ENCODE measurements at places on chromosomes 4 and X.
A peak's percentile ranks its signal among the peaks of the same experiment; 100 is the strongest.

DNA sequence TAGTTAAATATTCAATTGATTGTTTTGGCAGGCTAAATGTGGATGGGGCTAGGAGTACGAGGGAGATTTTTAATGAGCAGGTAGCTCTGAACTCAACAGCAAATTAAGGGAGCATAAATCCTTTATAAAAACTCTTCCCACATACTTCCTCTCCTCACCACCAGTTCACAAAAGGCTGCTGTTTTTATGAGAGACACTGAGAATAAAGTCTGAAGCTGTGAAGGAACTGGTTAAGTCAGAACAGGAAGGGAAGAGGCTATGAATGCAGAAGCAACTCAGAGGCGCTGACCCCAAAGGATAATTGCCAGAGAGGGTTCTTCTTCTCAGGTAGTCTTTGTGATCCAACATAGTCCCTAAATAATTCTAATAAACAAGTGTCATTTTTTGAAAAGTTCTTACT is 406.1 kb downstream of the GPM6A start:
- no peak for DNase-seq

- DNase-seq = no peak
These were observed 330.5 kb upstream of the GALNT7 start for GRCh38 chr4:172838111-172838510.

- DNase-seq = no peak
These were observed 80.7 kb downstream of the SLC9A7 start for GRCh38 chrX:46678232-46678631.

- DNase-seq = no peak
These were observed 19.4 kb downstream of the SORBS2 start for GRCh38 chr4:185792384-185793115.

DNA sequence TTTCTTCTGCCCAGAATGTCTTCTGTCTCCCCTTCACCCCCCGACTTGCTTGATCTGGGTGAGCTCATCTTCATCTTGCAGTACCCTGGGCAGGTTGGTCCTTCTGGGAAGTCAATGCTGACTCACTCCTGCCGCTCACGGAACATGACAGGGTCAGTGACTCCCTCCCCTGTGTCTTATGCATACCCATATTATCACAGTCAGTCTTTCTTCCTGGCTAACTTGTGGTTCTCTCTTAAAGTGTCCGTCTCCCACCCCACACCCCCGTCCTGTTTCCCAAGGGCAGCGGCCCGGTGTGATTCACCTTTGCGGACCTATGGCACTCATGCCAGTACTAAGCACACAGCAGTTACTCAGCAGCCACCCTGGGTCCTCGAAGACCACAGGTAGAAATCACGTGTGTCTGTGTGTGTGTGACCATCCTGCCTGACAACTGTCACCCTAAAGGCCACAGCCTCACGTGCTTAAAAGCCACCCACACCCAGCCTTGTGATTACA is 17.7 kb downstream of the IQSEC2 start:
- peak; percentile 84 for DNase-seq
